Stimulated activated CD4-positive, alpha-beta T cell treated with anti-CD3 and anti-CD28 coated beads, Interleukin-12 subunit alpha, Interleukin-12 subunit beta, amount 100 ng/mL, for 48 hours (primary cell): ENCODE measurements at places on chromosomes 3 and 15.

GRCh38 chr15:40062816-40063562 is 24.0 kb upstream of the SRP14 start:
- no peak for DNase-seq

DNA sequence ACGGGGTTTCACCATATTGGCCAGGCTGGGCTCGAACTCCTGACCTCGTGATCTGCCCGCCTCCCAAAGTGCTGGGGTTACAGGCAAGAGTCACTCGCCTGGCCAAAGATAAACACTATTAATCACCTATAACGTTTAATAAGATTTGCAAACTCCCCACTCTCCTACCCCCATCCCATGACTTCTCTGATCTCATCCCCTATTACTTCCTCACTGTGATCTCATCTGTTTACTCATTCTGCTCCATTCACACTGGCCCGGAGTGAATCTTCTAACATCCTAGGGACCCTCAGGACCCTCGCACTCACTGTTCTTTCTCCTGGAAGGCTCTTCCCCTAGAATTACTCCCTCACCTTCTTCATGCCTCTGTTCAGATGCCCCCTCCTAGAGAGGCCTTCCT is 78.9 kb downstream of the DGKG start:
- no peak for DNase-seq

GRCh38 chr15:98062869-98063268 is 102.4 kb downstream of the ARRDC4 start:
- DNase-seq = no peak

DNA sequence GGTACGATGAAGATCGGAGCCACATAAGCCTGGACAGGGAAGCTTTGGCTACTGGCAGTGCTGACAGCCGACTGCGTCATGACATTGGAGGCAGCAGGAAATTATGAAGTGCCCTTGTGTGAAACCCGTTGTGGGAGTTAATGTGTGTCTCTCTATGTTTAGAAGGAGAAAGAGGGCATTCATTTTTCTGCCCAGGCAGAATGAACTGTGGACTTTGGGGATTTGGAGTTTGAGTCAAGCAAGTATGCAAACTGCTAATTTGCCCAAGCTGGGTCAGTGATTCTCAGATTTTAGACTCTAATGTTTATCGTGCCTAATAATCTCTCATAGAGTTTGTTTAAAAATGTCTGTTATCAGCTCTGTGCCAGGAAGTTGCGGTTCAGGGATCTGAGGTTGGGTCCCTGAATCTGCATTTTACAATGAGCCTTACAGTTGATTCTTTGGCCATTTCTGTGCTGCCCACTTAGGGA is 5.6 kb downstream of the CTXND1 start:
- no peak for DNase-seq

DNA sequence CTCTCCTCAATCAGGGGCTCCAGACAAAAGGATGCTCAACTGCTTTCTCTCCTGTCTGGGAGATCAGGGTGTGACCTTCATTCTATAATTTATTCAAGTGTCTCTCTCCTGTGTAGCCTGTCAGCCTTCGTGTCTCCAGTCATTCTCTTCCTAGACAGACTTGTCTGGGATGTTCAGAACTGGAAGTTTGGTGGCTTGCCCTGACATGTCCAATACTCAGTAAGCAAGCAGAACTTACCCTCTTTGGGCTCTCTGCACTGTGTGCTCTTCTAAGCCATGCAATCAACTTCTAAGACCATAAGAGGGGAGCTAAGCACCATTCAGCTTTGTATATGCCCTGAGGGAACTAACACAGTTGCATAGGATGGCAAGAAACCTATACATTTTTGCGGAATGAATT is 14.1 kb downstream of the ACKR2 start:
- DNase-seq = no peak
